Fibroblast of skin of scalp (primary cell): ENCODE measurements at places on chromosomes 1 and 21.

- DNase-seq: peak; percentile 12
These were observed 1583.9 kb downstream of the MRPL39 start for GRCh38 chr21:24023402-24023801.

GRCh38 chr1:70420320-70420719 lies 9.3 kb downstream of the CTH start:
- no peak for DNase-seq

DNA sequence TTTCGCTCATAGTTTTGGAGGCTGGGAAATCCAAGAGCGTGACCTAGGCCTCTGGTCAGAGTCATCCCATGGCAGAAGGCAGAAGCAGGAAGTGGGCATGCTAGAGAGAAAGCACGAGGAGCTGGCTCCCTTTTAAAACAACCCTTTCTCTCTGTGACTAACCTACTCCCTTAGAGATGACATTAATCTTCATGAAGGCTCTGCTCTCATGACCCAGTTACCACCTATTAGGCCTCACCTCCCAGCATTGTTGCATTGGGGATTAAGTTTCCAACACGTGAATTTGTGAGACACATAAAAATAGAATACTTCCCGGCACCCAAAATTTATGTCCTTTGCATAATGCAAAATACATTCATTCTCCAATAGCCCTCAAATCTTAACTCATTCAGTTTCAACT lies 223.1 kb upstream of the ST6GALNAC5 start:
- DNase-seq: no peak

DNA sequence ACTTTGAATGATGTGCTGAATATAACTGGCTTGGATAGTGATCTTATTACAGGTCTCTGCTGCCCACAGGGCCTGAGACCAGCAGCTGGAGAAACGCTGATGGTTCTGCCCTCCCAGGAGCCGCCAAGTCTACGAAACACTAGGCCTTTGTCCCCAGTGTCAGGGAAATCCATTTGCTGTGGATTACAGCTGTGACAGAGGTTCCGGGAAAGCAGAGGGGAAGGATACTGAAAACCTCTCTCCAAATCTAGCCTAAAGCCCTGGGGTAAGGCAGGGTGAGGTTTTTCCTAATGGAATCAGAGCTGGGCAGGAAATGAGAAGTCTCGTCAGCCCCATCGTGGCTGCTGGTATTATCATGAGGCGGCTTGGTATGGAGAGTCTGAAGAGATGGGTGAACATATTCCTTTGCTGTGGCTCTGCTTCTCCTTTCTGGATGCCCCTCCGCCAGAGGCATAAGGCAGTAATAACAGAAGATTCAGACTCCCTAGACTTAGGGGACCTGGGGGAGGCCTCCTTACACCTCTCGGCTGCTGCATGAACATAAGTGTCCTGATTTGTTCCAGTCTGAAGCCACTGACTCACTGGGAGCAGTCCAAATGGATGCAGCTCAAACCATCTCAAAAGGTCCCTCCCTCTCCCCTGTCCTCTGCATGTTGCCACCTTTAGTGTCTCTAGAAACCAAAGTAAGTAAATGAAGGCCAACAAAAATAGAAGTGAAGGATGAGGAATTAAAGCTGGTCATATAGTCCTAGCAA lies 48.1 kb downstream of the PHC2 start:
- peak; percentile 28 for DNase-seq

DNA sequence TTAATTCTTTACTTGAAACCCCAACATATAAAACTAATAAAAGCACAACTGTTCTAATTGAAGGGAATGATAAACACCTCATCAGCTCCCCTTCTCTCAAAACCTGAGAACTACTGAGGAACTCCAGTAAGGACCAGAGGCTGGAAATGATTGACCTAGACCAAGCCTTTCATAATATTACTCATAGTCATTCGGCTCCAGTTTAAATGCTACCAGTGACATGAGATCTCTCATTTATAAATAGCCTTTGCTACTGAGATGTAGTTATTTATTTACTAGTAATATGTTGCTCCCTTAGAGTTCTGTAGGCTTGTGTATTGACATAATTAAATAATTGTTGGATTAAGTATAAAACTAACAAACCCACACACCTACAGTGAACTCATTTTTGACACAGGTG lies 209.8 kb upstream of the PRMT6 start:
- no peak for DNase-seq

- peak; percentile 26 for DNase-seq
These were observed 120.2 kb downstream of the ZC3H11B start for GRCh38 chr1:219492717-219493116.

DNA sequence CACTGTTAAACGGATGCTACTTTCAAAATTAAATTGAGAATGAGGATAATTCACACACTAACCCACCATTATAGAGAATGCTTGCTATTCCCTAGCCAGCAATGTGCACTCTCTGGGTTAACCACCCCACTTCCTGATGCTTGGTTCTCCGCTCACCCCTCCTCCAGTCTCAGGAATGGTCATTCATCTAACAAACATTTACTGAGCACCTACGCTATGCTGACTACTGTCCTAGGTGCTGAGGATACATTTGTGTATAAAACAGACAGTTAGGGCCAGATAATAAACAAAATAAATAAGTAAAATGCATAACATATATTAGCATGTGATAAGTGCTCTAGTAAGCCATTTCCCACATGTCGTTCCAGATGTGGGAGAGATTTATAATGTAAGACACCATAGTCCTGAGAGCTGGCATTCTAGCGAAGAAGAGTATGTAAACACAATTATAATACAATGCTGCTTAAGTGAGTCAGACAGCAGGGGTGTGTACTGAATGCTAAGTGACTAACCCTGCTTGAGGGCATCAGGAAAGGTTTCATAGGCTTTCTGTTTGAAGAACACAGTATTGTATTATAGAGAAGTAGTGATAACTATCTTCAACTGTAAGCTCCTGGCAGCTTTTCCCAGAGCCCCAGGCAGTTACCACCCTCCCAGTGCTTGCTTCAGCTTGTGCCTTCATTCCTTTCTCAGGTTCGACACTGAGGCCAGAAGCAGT lies 126.7 kb upstream of the CACHD1 start:
- DNase-seq: peak; percentile 44

DNA sequence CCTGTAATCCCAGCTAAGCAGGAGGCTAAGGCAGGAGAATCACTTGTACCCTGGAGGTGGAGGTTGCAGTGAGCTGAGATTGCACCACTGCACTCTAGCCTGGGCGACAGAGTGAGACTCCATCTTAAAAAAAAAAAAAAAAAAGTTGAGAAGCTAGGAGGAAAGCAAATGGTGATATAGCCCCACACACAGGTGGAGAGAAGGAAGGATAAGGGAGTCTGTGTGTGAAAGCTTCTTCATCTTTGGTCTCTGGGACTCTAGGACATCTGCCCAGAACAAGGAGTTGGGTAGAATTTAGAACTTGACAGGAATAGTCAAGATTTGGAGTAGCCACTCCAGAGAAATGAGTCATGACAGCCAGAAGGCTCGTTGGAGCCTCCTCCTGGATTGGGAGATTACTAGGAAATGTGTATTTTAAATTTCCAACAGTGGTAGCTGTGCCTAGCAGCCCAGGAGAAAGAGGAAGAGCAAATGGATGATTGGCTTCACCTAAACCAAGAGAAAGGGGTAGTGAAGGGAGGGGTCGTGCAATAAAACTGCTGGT lies 19.9 kb downstream of the NPL start:
- DNase-seq: no peak

GRCh38 chr1:33180911-33181890 lies 642 bp downstream of the TRIM62 start:
- peak; percentile 38 for DNase-seq

DNA sequence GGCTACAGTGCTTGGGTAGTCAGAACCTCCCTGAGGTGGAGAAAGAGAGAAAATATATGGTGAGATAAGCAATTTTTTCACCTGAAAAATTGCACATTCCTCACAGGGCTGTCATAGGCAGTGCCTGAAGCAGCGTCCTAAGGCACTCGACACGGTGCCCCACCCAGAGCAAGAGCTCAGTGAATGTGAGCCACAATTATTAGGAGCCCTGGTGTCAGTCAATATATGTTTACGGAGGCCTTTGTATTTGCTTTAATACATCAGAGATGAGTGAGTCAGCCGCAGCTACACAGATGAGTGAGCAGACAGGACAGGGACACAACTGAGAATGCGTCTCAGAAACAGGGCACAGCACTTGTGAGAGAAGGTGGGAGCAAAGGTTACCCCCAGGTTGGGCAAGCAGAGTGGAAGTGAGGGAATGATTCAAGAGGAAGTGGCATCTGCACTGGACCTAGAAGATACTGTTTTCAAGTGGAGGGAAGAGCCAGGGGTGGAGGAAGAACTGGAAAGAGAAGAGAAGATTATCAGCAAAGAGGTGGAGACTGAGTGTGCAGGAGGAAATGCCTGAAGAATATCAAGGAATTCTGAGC lies 5.2 kb upstream of the PIGC start:
- DNase-seq: no peak

GRCh38 chr1:54381524-54381923 lies 24.7 kb downstream of the SSBP3 start:
- DNase-seq: no peak

DNA sequence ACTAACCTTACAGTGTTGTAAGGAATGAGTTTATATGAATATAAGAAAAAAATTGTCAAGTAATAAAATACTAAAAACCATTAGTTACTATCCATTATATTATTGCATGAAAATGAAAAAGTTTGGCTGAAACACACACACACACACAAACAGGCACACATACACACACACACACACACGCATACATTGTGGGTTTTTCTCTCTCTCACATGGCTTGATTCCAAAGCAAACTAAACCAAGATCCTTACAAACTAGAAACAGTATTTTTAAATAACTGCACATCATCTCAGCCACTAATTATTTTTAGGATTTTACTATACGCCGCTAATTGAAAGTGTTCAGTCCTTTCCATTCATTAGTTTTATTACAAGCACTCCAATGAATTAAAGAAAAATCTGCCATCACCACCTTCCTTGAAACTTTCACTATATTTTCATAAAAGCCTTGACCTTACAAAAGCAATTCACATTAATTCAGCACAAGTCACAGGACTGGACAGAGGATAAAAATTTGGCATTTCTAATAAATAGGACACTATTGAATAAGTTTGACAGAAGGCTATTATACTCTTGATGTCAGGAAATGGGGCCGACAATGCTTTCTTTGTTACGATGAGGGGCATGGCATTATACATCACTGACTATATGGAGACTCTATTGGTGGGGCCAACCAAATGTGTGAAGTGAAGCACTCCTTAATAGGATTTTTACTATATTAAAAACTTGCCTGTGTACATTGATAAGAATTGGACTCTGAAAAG lies 187.0 kb upstream of the ESRRG start:
- no peak for DNase-seq
